ENCODE measurements at places on chromosomes 2 and 18.

- peak; percentile 49 for DNase-seq
Observed at GRCh38 chr18:56869189-56869777, 218.1 kb downstream of the WDR7 start.

GRCh38 chr2:75646090-75646582 is 447 bp upstream of the MRPL19 start:
- DNase-seq, result no peak

DNA sequence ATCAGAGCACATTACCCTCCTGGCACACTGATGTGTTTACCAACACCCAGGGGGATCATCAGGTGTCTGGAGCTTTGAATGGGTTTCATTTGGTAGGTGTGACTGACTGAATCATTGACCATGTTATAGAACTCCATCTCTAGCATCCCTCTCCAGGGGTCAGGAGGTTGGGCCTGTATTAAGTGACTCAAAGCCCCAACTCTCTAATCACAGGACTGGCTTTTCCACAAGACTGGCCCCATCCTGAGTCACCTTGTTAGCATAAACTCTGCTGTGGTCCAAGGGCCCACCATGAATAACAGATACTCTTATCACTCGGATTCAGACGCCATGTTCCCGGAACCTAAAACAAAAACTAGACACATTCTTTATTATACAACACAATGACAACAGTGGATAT is 125.9 kb upstream of the NDUFV2 start:
- no peak for DNase-seq

- DNase-seq, result no peak
Observed at GRCh38 chr2:4895371-4895770, 796.8 kb upstream of the SOX11 start.

- DNase-seq, result peak; percentile 91
Observed at GRCh38 chr2:76667821-76668271, 854.3 kb downstream of the LRRTM4 start.

- peak; percentile 54 for DNase-seq
Observed at GRCh38 chr2:151052850-151053660, 208.6 kb downstream of the RBM43 start.

DNA sequence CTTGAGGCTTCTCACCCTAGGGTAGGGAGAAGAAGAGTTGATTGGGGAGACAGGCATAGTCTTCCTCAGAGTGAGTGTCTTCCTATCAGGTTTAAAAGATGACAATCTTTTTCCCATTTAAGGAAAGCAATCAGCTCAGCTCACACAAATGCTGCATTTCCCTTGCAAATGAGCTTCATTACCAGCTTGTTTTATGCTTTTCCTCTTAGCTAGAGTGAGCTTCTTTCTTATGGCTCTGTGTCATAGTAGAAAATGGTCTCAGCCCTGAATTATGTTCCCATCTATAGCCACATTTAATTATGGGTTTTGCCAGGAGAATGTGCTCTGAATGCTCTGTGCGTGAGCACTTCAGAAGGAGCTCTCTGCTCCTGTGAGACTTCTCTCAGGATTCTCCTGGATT is 112.8 kb upstream of the NCK2 start:
- no peak for DNase-seq

DNA sequence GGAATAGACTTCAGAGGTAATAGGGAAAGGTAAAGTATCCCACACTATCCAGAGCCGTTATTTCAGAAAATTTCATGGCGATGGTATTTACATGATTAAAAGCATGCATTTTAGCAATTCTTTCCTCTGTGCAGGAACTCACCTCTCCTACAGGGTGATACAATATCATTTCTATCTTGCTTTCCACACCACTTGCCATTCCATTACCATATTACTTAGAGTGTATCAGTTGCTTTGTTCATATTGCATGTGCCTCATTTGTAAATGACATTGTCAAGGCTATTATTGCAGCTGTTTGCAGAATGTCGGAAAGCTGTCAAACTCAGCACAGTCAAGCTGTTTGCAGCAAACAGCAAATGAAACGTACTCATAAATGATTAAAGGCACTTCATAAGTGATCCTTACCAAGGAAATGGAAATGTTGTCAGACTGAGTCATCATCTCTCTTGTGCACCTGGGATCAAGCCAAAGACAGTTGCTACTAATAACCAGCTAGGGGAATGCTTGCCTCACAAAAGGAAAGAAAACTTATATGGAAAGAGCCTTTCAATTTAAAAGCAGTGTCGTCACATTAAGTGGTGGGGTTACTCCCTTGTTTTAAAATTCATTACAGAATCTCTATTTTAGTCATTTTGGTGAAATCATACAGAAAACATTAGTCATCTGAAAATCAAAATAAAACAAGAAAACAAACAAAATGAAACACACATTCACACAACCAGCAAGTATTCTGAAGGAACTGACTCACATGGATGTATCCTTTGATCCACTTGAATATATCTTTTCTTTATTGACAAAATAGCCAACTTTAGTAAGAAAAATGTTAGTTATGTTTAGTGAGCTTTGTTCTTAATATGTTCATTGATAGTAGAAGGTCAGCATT is 1064.1 kb upstream of the CNTNAP5 start:
- DNase-seq, result no peak

DNA sequence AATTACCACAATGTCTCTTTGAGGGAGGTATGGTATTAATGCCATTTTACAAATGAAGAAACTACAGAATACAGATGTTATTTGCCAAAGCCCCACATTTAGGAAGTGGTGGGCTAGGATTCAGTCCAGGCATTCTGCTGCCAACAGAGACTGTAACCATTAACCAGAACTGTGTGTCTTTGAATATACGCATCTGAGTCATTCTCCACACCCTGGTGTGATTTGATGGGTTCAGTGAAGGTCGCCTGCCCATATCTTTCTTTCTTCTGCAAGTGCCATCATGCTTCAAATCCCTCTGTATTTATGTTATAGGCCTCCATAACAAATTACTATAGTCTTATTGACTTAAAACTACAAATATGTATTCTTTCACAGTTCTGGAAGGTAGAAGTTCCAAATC is 479.0 kb upstream of the DCC start:
- no peak for DNase-seq

DNA sequence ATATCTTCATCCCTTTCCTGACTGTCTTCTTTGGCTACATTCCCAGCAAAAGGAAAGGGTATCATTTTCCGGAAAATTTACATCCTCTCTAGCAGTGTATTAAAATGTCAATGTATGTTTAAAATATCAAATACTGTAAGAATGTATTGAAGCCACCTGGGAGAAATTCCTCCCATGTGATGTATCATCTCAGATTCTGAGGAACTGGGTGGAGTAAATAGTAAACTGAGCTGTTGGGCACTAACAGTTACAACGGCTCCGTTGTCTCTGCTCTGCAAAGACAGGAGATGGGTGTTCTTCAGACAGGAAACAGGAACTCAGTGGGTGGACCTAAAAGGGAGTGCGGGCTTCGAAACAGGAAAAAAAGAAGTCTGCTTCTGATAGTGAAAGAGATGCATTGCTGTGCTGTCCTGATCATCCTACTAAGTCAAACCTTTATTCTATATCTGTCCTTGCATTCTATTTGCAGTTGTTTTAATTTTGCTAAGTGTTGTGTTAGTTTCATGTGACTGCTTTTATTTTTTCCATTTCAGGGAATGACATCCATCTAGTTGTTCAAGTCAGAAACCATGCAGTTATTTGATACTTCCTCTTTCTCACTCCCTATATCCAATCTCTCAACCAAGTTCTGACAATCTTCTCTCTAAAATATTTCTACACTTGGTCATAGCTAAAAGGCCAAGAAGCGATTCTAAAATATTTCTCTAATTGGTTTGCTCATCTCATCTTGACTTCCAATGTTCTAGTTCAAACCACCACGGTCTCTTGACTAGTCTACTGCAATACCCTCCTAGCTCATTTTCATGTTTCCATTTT is 19.4 kb downstream of the DOK1 start:
- DNase-seq, result no peak

Measured in SK-N-DZ (cell line).